DMS 273 treated with DMSO at 0.1 percent for 48 hours (cell line): ENCODE measurements at places on chromosomes 11 and 22.

GRCh38 chr11:127474766-127475165 lies 474.2 kb upstream of the KIRREL3 start:
- no peak for DNase-seq

DNA sequence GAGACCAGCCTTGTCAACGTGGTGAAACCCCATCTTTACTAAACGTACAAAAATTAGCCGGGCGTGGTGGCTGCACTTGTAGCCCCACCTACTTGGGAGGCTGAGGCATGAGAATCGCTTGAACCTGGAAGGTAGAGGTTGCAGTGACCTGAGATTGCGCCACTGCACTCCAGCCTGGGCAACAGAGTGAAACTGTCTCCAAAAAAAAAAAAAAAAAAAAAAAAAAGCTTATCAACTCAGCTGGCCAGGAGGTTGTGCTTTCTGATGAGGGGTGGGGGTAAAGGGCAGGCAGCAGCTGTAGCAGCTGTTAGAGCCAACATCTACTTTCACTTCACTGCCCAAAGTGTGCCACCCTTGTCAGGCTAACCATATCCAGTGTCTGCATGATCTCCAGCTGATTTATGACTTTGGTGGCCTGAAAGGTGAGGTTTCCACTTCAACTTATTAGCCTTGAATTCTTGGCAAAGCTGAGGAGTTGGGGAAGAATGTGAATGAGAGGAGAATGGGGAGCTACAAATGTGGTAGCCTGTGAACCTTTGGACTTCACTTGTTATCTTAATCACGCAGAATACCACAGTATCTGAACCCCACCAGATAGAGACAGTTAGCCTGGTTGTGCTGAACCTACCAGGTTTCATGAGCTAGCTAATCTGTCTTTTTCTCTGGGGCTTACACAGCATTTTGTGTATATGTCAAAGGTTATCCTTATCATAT lies 19.6 kb downstream of the RNF121 start:
- no peak for DNase-seq

- DNase-seq, result no peak
These were observed 19.0 kb downstream of the CECR2 start for GRCh38 chr22:17388235-17388634.

DNA sequence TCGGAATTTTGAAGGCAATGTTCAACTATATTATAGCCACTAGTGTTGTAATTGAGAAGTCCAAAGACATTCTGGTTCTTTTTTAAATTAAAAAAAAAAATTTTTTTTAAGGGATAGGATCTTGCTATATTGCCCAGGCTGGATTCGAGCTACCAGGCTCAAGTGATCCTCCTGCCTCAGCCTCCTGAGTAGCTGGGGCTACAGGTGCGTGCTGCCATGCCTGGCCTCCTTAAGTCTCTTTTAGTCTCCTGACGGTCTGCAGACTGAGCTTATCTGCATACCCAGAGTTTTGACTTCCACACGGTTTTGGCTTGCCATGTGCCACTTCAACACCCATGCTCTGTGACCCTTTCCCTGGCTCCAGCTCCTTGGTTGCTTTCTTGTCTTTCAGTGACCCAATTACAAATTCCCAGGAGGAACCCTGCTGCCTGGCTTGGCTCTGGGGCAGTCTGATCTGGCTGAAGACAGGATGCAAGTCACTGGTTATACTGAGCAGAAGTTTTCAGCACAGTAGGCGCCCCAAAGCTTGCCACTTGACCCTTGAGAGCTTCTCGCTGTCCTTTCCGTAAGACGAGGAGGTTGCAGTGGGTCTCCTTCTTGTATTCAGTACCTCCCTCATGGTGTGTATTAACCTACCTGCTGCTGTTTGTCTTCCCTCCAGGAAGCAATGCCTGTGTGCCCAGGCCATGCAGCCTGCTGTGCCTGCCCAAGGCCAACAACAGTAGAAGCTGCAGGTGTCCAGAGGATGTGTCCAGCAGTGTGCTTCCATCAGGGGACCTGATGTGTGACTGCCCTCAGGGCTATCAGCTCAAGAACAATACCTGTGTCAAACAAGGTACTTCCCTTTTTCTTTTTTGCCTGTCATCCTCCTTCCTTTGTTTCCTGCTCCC lies 113.8 kb upstream of the SORL1-AS1 start:
- no peak for DNase-seq

- no peak for DNase-seq
These were observed 1166.5 kb downstream of the LRRC4C start for GRCh38 chr11:40292721-40293508.

GRCh38 chr22:38316364-38317121 lies 690 bp downstream of the CSNK1E start:
- no peak for DNase-seq

DNA sequence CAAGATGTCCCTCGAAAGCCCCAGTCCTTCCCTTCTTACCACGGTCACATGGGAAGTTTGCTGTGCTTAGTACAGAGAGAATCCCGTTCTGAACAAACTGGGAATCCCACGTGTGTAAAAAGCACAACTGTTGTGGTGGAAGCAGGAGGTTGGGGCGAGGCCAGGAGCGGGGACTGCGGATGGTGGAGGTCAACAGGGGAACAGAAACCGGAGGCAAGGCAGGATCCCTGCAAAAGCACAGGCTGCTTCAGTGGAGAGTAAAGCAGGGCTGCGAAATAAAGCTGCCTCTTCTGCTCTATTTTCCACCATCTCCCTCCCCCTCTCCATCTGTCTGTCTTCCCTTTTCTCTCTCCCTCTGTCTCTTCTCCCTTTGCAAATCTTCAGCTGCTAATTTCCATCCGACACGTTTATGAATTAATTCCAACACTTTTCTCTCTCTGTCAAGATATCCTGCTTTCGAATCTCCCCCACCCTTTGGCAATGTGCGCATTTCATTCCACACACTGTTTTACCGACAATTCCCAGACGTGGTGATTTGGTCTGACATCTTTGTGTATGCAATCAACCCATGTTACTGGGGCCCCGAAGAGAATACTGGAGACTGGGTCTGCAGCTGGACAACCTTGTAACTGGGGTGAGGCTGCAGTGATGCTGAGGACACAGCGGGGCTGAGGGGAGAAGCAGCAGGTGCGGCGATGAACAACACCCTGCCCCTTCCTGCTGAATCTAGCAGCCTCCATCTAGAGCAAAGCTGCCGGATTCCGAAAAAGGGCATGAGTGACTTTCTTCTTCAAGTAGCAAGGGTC lies 571.8 kb downstream of the OPCML start:
- DNase-seq, result no peak

- DNase-seq, result no peak
These were observed 24.6 kb upstream of the SMIM38 start for GRCh38 chr11:69131121-69131566.

GRCh38 chr11:18310800-18311340 lies 11.1 kb downstream of the HPS5 start:
- no peak for DNase-seq

DNA sequence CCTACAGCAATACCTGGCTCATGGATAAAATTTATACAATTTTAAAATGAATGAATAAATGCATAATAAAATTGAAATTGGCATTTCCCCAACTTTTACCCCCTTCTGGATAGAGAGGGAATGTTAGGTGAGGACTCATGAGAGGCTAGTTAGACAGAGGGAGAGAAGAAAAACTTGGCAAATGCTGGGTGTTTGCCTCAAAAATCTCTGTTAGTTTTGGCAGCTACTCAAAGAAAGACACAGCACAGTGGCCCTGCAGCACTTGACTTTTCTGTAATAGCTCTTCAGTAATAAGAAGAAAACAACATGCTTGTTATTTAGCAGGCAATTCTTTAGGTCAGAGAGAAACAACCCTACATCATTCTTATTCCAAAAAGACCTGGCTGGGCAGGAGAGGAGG lies 20.7 kb upstream of the IZUMO1R start:
- no peak for DNase-seq

DNA sequence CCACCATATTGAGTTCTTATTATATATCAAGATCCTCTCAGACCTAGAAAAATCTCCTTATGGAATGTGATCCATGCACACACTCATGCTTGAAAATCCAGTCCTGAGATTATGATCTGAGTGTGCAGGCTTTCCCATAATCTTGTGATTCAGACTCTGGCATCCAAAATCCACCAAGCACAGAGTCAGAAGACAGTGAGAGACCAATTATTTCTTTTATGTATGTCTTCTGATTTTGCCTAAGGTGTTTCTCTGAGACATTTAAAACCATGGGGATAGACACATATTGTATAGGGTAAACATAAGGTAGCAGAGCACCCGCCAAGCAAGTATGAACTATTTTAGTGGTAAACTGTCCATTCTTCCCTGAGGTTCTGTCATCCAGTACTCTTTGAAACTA lies 52.0 kb upstream of the MMP13 start:
- DNase-seq, result no peak

- DNase-seq, result no peak
These were observed 10.0 kb downstream of the SLCO2B1 start for GRCh38 chr11:75160880-75161279.

DNA sequence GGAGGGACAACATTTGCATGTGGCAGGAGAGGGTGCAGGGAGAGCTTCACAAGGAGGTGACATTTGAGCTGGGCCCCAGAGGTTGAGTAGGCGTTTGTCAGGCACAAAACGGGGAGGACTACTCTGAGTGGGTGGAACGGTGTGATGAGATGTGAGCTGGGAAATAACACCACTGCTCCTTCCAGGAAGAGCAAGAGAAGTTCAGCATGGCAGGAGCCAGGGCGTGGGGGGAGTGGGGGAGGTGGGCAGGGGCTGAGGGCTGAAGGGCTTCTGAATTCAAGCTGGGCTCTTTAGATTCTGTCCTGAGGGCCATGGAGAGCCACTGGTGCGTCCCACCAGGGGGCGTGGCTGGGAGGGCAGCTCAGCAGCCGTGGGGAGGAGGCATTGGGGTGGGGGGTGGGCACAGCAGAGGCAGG lies 54.2 kb downstream of the OTOG start:
- DNase-seq, result no peak

- DNase-seq, result no peak
These were observed 68.7 kb upstream of the GDPD4 start for GRCh38 chr11:77370217-77370616.

- no peak for DNase-seq
These were observed 51.1 kb downstream of the TIMP3 start for GRCh38 chr22:32852395-32853251.

GRCh38 chr22:31952472-31952871 lies 8.1 kb downstream of the YWHAH start:
- DNase-seq, result no peak

- no peak for DNase-seq
These were observed 734 bp downstream of the ACR start for GRCh38 chr22:50738649-50739227.

GRCh38 chr22:24432059-24432853 lies 4.9 kb downstream of the ADORA2A start:
- DNase-seq, result peak; percentile 41

GRCh38 chr11:61756452-61757212 lies 4.2 kb downstream of the MYRF start:
- no peak for DNase-seq

GRCh38 chr11:47514825-47515647 lies 37.9 kb downstream of the CELF1 start:
- DNase-seq, result peak; percentile 83

DNA sequence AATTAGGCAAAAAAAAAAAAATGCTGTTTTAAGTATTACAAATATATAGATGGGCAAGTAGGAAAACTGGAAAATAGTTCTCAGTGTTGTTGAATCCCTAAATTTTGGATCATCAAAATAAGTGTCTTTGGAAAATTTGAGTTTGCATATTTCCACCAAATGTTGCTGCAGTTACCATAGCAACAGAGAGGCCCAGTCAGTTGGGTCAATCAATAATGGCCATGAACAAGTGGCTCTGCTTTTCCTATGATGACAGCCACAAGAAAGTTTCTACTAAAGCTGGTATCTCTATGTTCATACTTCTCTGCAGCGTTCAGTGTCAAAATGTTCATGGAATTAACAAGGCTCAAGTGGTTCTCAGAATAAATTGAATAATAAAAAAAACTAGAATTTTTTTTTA lies 79.1 kb downstream of the SERGEF start:
- no peak for DNase-seq
